Inflammatory macrophage (primary cell): ENCODE measurements at places on chromosomes 3 and 15.

- no peak for DNase-seq
These were observed 365.2 kb upstream of the AGTR1 start for GRCh38 chr3:148332509-148332908.

- no peak for DNase-seq
These were observed 205.6 kb downstream of the FEZF2 start for GRCh38 chr3:62167566-62168262.

- DNase-seq: peak; percentile 46
These were observed at the start of gene EPHA3 for GRCh38 chr3:89107461-89108290. TSS of gene EPHA3 (plus strand) at chr3:89107621. CDS start at chr3:89107749, 128 bp downstream.

DNA sequence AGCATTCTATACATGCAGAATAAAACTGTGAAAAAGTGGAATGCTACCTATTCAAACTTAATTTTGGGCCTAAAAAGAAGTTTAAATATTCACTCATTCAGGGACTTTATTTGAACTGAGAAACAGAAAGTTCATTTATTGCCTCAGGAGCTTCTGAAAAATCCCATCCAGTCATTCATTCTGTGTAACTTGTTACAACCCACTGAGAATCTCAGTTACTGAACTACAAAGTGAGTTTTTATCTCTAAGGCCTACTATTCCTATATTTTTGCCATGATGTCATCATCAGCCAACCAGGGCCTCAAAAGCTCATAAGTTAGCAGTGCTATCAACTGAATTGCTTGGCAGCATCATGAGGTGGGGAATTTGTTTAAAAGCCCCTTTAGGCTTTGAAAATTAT lies 98.0 kb upstream of the BOC start:
- DNase-seq: no peak

DNA sequence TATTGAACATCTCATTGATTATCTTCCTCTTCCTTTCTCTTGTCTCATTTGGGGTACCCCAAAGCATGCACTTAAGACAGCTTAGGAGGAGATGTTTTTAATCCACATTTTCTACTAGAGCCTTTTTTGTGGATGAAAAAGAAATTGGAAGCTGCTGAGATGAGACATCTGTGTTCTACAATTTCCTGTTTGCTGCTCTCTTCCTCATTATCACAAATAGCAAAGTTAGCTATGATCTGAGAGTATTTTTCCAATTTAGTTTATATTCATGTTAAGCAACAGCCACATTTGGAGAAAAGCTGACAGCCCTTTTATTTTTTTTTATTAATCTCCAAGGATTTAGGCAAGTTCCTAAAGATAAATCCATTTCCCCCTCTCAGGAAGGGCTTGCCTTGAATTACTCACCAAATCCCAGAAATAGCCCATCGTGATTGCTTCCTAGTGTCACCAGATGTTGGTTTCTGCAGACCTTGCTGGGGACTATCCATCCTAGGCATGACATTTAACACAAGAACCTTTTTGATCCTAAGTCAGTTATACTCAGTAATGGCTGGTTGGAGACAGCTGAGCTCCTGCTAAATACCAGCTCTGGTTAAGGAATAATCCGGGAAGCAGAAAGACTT lies 70.8 kb upstream of the FILIP1L start:
- DNase-seq: peak; percentile 16

GRCh38 chr3:14244521-14245247 lies 66.1 kb downstream of the LSM3 start:
- no peak for DNase-seq

DNA sequence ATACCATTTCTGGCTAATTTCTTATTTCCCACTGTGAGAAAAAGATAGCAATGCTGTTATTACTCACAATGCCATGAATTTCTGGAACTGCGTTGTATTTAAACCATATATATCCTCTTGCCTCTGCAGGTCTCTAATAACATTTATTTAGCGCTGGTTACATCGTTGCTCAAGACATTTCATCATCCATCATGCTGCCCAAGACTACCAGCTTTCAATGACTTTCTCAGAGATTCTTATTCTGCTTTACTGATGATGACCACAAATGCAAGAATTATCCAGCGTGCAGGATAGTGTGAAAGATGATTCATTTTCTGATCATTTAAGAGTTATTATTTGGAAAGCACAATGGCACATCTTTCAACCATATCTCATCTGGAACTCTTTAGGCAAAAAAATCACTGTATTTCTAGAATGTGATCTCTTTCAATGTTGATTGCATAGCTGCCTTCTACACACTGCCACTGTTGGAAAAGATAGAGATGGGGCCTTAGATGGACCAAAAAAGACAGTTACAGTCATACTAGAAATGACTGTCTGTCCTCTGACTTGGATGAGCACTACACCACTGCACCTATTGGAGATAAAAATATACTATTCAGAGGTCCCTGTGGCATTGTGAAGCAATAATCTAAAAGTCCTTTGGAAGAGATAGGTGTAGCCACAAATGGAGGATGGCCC lies 716.1 kb downstream of the NSUN3 start:
- no peak for DNase-seq

GRCh38 chr3:112002096-112002971 lies 3.6 kb downstream of the TAGLN3 start:
- peak; percentile 20 for DNase-seq

GRCh38 chr3:119864476-119864875 lies 82.6 kb downstream of the NR1I2 start:
- no peak for DNase-seq

- no peak for DNase-seq
These were observed 11.1 kb downstream of the MAP6D1 start for GRCh38 chr3:183814240-183814639.

GRCh38 chr15:77985031-77985930 lies 92.2 kb downstream of the TBC1D2B start:
- no peak for DNase-seq

GRCh38 chr3:127710155-127710941 lies 37.6 kb downstream of the ABTB1 start:
- no peak for DNase-seq

- DNase-seq: no peak
These were observed 246.5 kb upstream of the PEX5L start for GRCh38 chr3:180283251-180283650.

GRCh38 chr3:151750678-151751077 lies 17.0 kb downstream of the AADACL2 start:
- no peak for DNase-seq

GRCh38 chr3:143612541-143612940 lies 235.7 kb downstream of the SLC9A9 start:
- no peak for DNase-seq

DNA sequence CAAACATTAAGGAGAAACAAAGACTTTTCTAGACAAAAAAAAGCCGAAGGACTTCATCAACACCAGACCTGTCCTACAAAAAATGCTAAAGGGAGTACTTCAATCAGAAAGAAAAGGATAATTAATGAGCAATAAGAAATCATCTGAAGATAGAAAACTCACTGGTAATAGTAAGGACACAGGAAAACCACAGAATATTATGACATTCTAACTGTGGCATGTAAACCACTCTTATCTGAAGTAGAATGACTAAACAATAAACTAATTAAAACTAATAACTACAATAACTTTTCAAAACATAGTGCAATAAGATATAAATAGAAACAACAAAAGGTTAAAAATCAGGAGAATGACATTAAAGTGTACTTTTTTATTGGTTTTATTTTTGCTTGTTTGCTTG lies 584.5 kb upstream of the CCDC54 start:
- DNase-seq: no peak

DNA sequence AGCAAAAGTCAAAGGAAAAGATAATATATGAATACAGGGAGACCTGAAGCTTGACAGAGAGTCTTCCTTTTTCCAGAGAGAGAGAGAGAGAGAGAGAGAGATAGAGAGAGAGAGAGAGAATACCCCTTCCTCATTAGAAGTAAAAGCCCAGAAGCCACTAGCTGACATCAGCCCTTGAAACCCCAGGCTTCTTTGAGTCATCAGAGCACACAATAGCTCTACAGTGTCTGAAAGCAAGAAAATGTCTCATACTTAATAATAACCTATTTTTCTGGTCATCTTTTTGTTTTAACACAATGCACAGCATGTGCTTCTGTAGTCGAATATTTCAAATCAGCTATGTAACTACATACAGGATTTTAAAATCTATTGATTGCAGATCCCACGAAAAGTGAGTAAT lies 109.2 kb upstream of the NANOGP8 start:
- no peak for DNase-seq

DNA sequence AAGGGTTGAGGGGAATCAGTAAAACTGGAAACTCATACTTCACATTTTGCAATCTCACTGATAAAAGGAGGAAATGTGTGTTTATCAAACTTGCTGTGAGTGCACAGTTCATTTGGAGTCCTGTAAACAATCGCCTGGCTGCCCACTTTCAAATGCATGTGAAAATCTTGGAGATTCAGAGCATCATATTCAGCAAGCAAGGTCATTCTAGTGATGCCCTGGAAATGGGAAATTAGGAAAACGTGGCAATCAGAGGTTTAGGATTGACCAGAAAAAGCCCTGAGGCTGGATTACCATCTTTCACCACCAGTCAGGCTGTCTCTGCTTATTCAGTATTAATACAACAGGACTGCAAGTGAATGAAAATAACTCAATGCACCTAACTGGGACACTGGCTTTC lies 23.9 kb downstream of the DPH6 start:
- no peak for DNase-seq

- no peak for DNase-seq
These were observed 201.1 kb downstream of the MAGI1 start for GRCh38 chr3:65837604-65838003.

- no peak for DNase-seq
These were observed 51.8 kb upstream of the PLXNA1 start for GRCh38 chr3:126930936-126931600.

GRCh38 chr3:38119821-38120692 lies 16.9 kb downstream of the ACAA1 start:
- no peak for DNase-seq

GRCh38 chr3:121545049-121545573 lies 677 bp downstream of the POLQ start:
- peak; percentile 3 for DNase-seq

DNA sequence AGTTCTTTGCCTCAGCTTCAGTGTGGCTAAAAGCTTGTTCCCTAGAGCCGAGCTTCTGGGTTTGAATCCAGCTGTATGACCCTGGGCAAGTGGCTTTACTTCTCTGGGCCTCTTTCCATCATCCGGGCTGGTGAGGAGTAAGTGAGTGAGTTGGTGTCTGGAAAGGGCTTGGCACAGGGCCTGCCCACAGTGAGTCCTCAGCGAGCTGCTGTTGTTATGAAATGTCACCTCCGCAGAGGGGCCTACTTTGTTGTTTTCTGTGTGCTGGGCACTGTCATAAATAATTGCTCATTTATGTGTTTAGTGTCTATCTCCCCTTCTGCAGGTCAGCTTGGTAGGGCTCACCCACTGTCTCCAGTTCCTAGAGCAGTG lies 31.7 kb downstream of the SLC6A6 start:
- no peak for DNase-seq
